GM20000 (cell line): ENCODE measurements at places on chromosomes 2 and 18.

DNA sequence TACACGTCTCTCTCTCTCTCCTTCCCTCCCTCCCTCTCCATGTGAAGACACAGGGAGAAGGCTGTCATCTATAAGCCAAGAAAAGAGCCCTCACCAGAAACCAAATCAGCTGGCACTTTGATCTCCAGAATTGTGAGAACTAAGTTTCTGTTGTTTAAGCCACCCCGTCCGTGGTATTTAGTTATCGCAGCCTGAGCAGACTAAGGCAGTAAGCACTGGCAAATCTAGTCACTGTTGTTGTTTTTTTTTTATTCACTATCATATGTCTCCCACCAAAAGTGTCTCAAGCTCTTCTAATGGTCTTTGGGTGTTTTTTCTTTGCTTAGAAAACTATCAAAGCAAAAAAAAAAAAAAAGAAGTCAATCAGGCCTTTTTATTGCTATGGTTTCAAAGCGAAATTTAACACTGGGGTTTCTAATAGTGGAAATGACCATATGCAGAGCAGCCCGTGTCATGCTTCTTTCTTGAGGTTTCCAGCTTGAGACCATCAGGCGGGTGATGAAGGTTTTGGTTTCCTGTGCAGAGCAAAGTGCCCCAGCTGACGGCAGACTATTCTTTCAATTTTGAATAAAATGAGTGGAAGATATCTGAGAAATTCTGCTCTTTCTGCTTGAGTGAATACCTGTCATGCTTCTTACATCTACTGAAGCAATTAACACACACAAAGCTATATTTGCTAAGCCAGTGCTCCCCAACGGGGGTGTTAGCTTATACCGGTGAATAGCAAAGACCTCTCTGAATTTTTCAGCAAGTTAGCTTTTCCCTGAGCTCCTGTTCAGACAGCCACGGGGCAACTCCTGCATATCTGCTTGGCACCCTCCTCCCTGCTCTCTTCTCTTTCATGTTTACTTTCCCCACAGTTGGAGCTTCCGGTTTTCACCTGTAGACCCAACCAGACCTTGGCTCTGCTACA is 394.1 kb upstream of the ATP5MC3 start:
- peak; percentile 50 for DNase-seq

DNA sequence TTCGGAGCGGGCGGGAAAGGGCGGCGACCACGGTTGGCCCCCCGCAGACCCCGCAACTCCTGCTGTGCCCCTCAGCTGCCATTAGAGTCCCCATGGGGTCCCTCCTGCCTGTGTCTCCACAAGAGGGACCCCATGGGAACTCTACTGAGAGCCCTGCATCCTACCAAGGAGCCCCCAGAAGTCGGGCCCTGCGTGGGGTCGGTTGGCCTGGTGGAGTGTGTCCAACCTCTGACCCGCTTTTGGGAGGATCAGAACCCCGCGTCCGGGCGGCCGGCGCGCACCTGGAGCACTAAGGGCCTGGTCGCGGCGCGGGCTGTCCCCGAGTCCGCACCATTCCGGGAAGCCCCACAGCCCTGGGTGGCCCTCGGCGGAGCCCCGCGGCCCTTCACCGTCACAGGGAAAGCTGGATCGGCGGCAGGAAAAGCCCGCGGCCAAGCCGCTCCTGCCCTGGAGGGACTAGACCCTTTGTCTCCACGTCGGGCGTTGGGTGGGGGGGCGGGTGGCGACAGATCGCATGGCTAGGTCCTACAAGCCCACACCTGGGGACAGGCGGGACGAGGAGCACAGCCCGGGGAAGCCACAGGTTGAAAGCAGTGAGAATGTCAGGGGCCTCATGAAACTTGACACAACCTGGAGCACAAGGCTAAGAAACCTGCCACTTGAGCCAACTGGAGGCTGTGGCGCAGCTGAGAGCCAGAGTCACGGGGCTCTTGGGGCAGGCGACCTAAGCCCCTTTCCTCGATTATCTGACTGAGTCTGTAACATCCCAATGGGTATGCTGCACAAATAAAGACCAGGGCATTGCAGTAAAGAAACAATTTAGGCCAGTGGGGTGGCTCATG is 11.2 kb upstream of the CXXC1 start:
- DNase-seq, result no peak

DNA sequence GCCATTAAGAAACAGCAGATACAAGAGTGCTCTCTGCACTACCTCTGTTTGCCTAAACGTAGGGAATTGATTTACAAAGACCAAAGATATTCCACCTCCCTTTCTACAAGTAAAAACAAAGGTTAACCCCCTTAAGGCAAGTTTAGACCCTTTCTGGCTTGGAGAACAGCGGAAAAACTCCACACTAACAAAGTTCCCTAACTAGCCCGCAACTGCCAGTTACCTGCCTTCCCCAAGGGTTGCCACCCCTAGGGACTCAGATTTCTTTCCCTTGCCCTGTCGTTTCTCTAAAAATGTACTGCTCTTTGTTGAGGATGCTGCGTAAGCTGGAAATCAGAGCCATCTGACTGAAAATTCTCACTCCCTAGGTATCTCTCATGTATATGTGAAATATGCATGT is 627.5 kb upstream of the SOX11 start:
- no peak for DNase-seq

- no peak for DNase-seq
These were observed 60.5 kb downstream of the ADNP2 start for GRCh38 chr18:80169607-80170006.

- DNase-seq, result no peak
These were observed 161.9 kb downstream of the KLHL29 start for GRCh38 chr2:23546913-23547312.

DNA sequence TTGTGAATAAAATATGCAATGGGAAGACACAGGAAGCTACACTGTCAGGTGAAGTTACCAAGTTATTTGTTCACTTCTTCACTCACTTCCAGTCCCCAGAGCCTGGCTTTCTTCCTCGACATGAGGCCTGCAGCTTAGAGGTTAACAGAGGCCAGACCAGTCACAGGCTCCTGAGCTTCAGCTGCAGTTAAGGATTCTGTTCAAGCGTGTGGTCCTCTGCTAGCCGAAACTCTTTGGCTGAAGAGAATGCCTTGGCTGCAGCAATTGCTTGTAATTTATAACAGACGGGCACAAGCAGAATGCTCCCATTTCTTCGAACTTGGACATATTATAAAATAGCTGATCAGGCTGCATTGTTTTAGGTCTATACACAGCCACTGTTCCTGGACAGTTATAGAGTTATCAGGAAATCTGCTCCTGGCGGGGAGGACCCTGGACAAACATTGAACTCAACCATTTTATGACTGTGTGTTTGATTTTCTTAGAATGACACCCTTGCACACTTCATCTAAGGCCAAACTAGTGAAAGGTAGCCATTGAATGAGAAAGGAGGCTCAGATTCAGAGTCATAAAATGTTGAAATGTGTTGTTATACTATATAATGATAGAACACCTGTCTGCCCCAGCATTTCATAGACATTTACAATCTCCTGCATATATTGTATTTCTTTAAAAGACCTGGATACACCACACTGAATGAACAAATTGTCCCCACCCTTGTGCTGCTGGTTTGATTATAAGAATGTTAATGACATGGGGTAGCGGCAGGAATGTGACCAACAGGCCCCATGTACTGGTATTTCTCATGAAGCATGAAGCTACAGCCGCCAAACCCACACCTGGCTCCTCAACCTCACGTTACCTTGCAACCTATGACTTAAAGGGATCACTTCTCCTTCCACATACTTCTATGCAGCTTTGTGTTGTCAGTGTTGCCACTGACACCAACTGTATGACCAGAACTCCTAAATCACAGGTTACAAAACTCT is 153.6 kb downstream of the TDRD15 start:
- no peak for DNase-seq

GRCh38 chr2:160942476-160943142 is 217.6 kb upstream of the TANK start:
- DNase-seq, result no peak

GRCh38 chr2:52345082-52345481 is 1313.2 kb upstream of the NRXN1 start:
- no peak for DNase-seq

DNA sequence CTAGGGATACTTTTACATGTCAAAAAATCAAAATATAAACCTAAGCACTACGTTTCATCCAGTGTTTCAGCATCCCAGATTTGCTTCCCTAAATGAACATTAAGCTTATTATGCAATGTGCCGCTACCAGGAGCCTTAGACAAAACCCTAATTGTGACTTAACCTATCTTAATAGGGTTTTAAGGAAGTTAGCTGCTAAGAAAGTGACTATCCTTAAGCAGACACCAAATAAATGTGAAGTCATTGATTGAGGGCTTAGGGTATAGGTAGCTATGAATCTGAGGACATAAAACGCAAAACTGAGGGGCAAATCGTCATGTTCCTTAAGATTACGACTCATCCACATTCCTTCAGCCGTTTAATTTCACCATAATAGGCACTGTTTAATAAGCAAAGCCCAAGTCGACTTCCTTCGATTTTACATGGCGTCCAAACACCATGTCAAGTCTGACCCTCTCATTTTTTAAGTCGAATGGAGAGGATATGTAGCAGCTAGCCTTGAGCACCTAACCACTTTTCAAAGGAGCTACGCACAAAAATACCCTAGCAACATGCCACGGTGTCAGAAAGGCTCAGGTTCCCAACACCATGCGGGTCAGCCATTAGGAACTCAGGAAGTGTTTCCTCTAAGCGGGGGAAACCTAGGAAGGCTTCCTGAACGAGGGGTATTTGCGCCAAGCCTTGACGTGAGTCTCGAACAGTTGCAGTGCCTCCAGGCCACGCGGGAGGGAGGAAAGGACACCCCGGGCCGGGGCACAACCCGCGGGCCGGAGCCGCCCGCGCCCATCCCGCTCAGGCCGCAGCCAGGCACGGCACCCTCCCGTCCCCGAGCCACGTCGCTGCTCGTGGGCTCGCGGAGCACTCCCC is 1.0 kb downstream of the HDLBP start:
- DNase-seq, result no peak

- DNase-seq, result no peak
These were observed 259.0 kb upstream of the SALL3 start for GRCh38 chr18:78720456-78721237.

DNA sequence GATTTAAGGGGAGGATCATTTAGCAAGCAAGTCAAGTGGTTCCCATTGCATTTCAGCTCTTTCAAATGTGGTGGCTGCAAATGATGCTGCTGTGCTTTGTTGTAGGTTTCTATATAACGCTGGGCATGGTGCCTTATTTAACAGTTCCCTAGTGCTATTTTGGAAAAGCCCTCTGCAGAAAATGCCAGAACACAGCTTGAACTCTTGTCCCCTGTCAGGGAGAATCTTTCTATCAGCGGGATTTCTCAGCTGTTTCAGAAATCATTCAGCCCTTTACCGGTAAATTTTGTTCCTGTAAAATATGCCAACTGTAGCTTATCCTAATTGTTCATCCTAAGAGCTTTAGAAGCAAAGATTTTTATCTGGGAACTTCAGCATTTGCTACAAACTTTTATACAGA is 77.8 kb upstream of the DTNA start:
- no peak for DNase-seq

- DNase-seq, result no peak
These were observed 1.1 kb upstream of the MTA3 start for GRCh38 chr2:42567364-42567763.

DNA sequence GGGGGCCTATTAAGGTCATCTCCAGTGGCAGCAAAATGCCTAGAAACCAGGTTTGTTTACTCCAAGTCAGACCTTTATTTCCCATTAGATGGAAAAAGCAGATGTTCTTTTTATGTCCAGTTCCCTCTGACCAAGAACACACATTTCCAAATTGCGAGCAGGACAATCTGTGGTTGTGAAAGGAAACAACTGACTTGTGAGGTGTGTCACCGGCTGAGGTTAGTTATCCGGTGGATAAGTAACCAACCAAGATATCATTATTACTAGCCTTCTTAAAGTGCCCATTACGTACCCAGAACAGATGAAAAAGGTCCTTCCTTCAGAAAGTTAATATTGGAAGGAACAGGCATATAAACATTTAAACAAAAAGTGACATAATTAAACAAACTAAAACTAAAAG is 112.9 kb downstream of the THADA start:
- DNase-seq, result no peak

DNA sequence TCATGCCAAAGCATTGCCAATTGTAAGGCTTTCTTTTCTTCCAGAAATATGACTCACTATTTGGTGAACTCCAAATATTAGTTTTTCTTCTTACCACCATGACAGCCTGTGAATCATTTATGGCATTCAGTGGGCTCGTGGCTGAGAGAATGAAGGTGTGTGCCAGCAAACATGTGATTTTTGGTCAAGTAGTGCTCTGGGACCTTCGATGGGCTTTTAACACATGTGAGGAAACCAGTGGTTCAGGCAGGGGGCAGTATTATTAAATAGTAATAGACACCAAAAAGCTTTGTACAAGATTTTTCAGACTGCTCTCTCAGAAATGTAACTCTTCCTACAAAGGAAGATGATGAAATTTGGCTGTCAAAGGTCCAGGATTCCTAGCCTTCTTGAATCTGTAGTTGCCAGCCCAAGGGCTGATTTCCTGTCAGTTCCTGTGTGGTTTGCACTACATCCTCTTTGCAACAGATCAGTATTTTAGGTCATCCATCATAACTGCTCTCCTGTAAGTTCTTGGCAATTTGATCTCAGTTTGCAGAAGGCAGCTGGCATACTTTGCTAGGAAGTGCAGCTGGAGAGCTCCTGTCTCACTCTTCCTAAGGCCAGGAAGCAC is 64.3 kb downstream of the BABAM2 start:
- no peak for DNase-seq

DNA sequence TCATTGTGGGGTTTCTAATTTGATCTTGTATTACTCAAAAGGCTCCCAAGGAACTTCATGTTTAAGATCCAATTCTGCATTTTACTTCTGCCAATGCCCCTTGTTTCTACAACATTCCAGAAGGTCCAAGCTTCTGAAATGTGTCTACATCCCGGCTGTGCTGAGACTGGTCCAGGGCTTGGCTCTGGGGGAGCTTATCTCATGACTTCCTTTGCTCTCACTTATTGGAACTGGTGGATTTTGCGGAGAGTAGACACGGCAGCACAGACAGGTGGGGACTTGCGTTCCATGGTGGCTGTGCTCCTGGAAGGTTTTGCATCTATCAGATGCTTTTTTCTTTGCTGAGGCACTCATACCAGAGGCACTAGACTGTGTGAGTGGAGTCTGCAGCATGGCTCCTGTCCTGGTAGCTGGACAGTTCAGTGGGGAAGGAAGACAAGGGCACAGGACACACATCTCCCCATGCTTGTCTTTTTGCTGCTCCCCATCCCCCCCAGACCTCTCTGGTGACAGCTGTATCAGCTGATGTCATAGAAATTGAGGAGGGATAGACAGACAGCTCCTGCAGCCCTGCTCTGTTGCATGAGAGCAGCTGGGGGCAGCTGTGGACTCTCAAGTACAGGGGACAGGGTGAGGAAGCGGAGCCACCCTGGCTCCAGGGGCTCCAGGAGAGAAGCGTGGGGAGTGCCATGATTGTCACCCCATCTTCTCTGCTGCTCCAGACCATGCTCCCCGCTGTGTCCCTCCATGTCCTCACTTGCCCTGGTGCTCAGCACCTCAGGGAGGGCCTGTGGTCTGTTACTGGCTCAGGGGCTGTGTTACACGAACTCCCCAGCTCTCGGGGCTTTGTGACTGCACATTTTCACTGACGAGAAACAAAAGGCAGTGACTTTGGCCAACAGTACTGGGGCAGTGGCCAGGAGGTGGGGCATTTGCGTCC is 46.0 kb downstream of the ACAA2 start:
- no peak for DNase-seq

- peak; percentile 85 for DNase-seq
These were observed 2.0 kb upstream of the CAPN10 start for GRCh38 chr2:240584486-240585031.
